GM20000 (cell line): ENCODE measurements at places on chromosomes 7 and 10.
A peak's percentile ranks its signal among the peaks of the same experiment; 100 is the strongest.

DNA sequence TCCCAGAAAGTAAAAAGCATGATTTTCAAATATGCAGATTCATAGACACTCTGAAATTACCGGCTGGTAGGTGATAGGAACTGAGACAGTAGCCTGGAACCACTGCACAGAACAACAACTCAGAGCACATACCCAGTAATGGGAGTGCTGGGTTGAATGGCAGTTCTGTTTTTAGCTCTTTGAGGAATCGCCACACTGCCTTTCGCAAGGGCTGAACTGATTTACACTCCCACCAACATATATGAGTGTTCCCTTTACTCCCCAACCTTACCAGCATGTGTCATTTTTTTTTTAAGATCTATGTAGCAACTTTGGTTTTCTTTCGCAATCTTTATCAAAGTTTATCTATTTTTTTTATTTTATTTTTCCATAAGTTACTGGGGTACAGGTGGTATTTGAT lies 358.8 kb downstream of the CALN1 start:
- no peak for DNase-seq

DNA sequence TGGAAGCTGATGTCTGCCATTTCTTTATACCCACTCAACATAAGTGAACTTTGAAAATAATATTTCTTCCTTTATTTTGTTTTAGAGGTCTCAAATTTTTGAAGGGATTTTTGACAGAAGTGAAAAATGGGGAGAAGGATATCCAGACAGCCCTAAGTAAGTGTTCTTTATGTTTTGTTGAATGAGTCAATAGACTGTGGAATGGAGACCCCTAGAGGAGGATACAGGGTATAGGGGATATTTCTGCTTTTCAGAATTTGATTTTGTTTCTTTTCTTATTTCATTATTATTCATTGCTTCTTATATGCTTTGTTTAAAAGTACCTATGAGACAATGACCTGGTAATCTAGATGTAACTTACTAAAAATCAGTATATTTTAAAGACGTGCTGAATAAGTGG lies 34.4 kb downstream of the PLEKHA8 start:
- peak; percentile 35 for DNase-seq

GRCh38 chr10:115022733-115023132 lies 70.4 kb upstream of the ATRNL1 start:
- no peak for DNase-seq

- no peak for DNase-seq
Measured at GRCh38 chr10:105252911-105253310, 611.8 kb downstream of the SORCS3 start.

DNA sequence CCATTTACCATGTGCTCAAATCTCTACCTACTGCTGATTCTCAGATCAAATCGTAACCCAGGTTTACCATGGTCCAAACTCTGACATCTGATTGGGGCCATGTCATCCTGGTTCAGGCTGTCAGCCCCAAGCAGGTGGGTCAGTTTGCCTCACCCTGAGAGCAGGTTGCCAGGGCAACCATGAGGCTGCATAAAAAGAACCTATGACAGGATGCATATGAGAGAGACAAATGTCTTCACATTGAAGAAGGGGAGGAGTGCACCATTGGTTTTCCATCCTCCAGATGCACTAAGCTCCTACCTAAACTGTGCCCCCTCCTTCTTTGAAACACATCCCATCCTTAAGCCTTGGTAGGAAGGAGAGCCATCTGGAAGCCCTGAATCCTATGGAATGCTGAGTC lies 10.2 kb downstream of the PRSS1 start:
- DNase-seq, result no peak

GRCh38 chr10:77244286-77244685 lies 393.3 kb downstream of the KCNMA1 start:
- no peak for DNase-seq

DNA sequence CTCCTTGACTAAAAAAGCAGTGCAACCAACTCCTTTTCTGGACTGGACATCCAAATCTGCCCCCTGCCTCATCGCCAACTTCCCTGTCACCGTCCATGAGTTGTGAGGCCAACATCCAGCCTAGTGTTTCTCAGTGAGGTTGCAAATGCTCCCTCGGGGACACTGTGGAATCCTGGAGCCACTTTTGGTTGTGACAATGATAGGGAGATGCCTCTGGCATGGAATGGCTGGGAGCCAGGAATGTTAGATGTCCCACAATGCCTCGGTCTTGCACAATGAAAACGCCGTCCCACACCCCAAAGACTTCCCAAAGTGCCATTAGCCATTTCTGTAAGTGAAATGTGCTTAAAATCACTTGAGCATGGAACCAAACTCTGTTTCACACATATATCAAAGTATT lies 105.2 kb downstream of the OSBPL3 start:
- no peak for DNase-seq

- DNase-seq, result no peak
Measured at GRCh38 chr10:32072025-32072800, 16.0 kb upstream of the KIF5B start.

- no peak for DNase-seq
Measured at GRCh38 chr10:91434041-91434440, 23.9 kb downstream of the HECTD2 start.

GRCh38 chr10:132259702-132260482 lies 47.9 kb downstream of the STK32C start:
- DNase-seq, result no peak

- no peak for DNase-seq
Measured at GRCh38 chr10:121553511-121554264, 44.6 kb downstream of the FGFR2 start.

- no peak for DNase-seq
Measured at GRCh38 chr10:128971374-128972035, 495.5 kb upstream of the MGMT start.

DNA sequence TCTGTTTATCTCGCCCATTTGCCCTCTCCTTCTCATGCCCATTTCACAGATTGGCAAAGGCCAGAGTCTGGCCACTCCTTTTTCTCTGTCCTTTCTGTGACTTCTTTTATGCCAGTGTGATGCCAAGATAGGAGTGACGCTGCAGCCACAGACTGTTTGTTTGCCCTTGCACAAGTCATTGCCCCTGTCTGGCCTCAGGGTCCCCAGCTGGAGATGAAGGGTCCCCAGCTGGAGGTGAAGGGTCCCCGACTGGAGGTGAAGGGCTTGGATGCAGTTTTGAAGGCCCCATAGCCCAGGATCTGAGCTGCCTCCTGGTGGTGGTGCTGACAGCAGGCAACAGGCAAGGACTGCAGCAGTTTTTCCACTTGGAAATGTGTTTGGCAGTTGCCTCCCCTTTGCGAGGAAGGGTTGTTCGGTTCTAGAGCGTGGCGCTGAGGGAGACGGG lies 50.8 kb upstream of the SLC29A3 start:
- DNase-seq, result no peak

DNA sequence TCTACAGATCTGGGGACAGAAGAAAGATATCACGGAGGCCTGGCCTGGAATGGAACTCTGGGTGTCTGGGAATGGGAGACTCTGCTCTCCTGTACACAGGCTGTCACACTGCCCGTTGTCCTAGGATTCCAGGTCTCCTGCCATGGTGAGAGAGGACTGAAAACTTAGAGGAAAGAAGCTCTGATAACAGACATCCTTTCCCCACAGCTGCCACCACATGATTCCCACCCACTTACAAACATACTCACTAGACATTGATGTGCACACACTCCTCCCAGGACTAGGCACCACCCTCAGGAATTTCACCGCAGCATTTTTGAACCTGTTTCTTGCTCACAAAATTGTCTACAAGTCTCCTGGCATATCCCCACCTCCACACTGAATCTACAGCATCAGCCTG lies 5.7 kb downstream of the ZNF92 start:
- DNase-seq, result no peak

- peak; percentile 83 for DNase-seq
Measured at GRCh38 chr10:79069325-79070080, 737 bp downstream of the ZMIZ1 start.

- DNase-seq, result no peak
Measured at GRCh38 chr7:37277513-37277912, 171.2 kb downstream of the ELMO1 start.

- DNase-seq, result peak; percentile 33
Measured at GRCh38 chr10:21509341-21510240, 15.9 kb downstream of the SKIDA1 start.

GRCh38 chr10:102245932-102246251 lies 560 bp downstream of the GBF1 start:
- DNase-seq, result no peak

GRCh38 chr10:116272440-116273283 lies at the start of gene GFRA1:
Gene GFRA1 (minus strand): TSS chr10:116273206. CDS start chr10:116272029, 1,177 bp downstream.
- peak; percentile 63 for DNase-seq

GRCh38 chr7:25454562-25455041 lies 226.3 kb upstream of the NPVF start:
- no peak for DNase-seq

GRCh38 chr10:9103301-9103700 lies 1048.8 kb downstream of the GATA3 start:
- no peak for DNase-seq

DNA sequence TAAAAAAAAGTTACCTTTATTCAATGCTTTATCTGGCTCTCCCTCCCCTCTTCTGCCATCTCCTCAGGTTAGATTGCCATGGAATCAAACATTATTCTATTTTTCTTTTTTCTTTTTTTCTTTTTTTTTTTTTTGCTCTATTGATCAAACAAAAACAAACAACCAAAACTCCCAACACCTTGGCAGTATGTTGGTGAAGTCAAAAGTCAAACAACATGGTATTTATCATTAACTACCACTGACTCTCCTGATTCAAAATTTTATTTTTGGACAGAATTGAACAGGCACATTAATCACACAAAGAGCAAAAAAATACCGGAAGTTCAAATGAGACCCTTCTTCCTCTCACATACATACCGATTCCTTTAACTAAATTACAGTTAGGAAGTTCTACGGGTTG lies 6.4 kb downstream of the PON1 start:
- no peak for DNase-seq

GRCh38 chr7:135282561-135283254 lies 49.1 kb downstream of the STRA8 start:
- DNase-seq, result no peak

GRCh38 chr7:98354511-98355249 lies 46.2 kb downstream of the BAIAP2L1 start:
- no peak for DNase-seq

GRCh38 chr10:93288679-93289634 lies 193.2 kb downstream of the MYOF start:
- peak; percentile 63 for DNase-seq

DNA sequence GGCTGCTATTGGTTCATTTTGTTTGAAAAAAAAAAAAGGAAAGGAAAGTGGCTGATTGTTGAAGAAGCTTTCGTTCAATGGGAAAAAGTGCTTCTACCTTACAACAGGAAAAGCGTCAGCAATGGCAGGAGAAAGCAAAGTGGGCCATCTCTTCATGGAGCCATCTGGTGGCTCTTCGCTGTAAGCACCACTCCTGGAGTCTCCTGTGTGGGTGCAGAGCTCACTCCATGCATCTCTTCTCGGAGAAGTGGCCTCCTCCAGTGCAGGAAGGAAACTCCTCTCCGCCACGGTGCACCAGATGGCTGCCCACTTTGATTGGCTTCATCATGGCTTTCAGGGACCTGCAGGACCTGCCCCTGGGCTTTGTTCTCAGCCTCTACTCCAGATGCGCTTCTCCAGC lies 250.9 kb downstream of the PTEN start:
- peak; percentile 52 for DNase-seq

GRCh38 chr10:43287056-43288007 lies 20.5 kb upstream of the RASGEF1A start:
- DNase-seq, result peak; percentile 38

GRCh38 chr7:134878746-134879357 lies 99.4 kb downstream of the CALD1 start:
- no peak for DNase-seq

DNA sequence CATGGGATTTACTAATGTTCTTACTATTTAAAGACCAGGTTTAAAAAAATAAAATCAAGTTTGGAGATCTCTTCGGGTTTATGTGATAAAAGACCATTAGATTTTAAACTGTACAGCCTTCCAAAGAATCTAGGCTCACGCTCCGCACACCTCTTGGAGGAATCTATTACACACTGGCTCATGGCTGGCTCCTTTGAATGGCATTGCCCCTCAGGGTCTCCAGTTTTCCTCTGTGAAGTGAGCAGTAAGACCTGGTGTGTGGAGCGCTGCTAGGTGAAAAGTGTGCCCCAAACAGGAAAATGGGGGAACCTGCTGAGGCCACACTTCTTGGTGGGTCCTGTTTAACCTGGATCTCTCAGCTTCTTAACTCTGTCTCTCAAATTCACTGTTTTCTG lies 142.3 kb downstream of the KAT6B start:
- no peak for DNase-seq

DNA sequence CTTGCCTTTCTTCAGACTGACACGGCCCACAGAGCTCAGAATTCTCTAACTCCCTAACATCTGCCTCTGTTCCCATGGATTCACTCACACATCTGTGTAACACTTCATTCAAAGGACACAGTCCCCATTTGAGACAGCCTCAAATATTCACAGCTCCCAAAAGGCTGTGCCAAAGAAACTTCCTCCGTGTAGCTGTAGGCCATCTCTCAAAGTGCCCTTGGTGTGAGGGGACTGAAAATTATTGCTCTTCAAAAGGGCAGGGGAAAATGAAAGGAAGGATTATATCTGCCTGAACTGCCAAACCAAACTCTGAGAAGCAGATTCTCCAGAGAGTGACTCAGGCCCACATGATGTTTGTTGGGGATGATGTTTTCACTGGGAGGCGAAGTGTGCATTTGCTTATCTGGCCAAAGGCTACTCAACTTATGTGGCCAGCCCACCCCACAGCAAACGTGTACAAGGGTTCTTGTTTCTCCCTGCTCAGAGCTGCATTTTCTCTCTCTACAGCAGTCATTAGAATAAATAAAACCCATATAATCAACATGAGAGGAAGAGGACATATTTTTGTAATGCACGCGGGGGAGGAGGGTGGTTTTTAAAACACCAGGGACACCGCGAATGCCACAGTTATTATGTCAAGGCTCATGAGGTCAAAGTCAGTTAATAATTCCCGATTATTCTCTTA lies 302.4 kb upstream of the NFE2L3 start:
- no peak for DNase-seq

- no peak for DNase-seq
Measured at GRCh38 chr7:68476966-68477365, 1121.3 kb upstream of the AUTS2 start.

DNA sequence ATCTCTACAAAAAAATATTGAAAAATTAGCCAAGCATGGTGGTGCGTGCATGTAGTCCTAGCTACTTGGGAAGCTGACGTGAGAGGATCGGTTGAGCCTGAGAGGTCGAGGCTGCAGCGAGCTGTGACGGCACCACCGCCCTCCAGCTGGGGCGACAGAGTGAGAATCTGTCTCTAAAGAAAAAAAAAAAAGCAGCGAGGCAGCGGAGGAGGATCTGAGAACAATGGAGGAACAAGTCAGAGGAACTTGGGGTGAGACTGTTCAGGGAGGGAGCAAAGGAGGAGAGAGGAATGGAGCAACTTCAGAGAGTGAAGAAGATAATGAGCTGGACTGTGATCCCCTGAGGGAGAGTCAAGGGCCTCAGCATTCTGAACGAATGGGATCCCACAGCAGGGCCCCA lies 85.4 kb downstream of the MKX start:
- no peak for DNase-seq
